ENCODE measurements at places on chromosomes 5 and 9. TPM values are rescaled to one million over a fixed set of nuclear protein-coding genes. Genes with fewer than 3 reads are reported as not detected.

DNA sequence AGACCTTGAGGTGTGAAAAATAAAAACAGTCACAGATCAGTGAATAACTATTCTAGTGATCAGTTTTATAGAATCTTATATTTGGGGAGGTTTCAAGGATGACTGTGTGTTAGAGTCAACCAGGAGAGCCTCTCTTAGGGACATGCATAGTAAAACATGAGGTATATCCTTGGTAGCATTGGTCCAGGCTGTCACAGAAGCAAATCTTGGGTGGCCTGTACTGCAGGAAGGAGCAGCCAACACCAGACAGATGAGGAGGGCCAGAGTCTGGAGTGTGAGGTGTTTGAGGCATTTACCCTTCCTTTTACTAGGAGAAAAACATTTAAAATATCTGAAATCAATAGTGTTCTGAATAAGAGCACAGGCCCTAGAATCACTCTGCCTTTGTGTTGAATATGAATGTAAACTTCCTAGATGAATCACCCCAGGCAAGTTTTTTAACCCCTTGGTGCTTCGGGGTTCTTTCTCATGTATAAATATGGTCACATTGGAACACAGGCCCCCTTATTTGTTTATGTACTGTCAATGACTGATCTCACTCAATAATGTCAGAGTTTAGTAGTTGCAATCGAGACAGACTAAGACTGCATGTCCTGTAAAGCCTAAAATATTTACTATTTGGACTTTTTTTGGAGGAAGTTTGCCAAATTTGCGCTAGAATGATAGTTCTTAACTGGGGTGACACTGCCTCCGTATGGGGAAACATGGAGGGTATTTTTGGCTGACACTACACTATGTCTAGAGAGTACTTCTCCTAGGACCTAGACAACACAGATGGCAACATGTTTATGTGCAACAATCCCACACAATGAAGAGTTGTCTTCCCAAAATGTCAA, 416.5 kb upstream of the POU5F2 start:
- DNase-seq = no peak
- no peaks in the 10 kb centered on the region for H3K27me3 ChIP-seq
- H3K4me1 ChIP-seq = no peaks in the 10 kb centered on the region
- H3K36me3 ChIP-seq = no peaks in the 10 kb centered on the region
- H3K27ac ChIP-seq = no peak overlapping the region
- no peak overlapping the region for H3K4me3 ChIP-seq

GRCh38 chr9:107688728-107689127, 199.2 kb upstream of the KLF4 start:
- no peaks in the 10 kb centered on the region for H3K36me3 ChIP-seq
- DNase-seq = no peak
- no peak overlapping the region for H3K4me3 ChIP-seq
- H3K4me1 ChIP-seq = no peaks in the 10 kb centered on the region
- no peaks in the 10 kb centered on the region for H3K27me3 ChIP-seq

GRCh38 chr5:124260921-124261515, 485.4 kb downstream of the ZNF608 start:
- no peak overlapping the region for H3K4me3 ChIP-seq
- H3K36me3 ChIP-seq = no peaks in the 10 kb centered on the region
- H3K27me3 ChIP-seq = no peaks in the 10 kb centered on the region

GRCh38 chr9:14247577-14247976, 66.4 kb downstream of the NFIB start:
- H3K4me3 ChIP-seq = no peak overlapping the region
- no peak for DNase-seq
- H3K4me1 ChIP-seq = no peaks in the 10 kb centered on the region
- no peaks in the 10 kb centered on the region for H3K27me3 ChIP-seq
- H3K27ac ChIP-seq = no peak overlapping the region

DNA sequence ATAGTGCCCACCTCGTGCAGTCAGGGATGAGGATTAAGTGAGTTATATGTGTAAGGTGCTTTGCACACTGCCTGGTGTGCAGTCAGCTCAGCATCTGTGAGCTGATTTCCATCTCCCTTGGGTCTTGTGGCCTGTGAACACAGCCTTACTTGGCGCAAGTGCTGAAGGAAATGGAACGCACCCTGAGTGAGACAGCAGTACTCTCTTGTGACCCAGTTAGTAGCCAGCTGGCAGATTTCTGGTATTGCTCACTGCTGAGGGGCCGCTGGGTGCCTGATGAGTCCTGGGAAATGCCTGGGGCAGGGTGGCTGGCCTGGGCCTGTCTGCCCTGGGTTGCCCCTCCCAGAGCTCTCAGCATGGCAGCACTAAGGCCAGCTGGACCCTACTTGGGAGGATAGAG, 90.9 kb upstream of the BOD1 start:
- no peaks in the 10 kb centered on the region for H3K27me3 ChIP-seq
- H3K4me3 ChIP-seq = no peak overlapping the region
- no peaks in the 10 kb centered on the region for H3K4me1 ChIP-seq
- no peak for DNase-seq
- H3K36me3 ChIP-seq = no peaks in the 10 kb centered on the region
- H3K27ac ChIP-seq = no peak overlapping the region

DNA sequence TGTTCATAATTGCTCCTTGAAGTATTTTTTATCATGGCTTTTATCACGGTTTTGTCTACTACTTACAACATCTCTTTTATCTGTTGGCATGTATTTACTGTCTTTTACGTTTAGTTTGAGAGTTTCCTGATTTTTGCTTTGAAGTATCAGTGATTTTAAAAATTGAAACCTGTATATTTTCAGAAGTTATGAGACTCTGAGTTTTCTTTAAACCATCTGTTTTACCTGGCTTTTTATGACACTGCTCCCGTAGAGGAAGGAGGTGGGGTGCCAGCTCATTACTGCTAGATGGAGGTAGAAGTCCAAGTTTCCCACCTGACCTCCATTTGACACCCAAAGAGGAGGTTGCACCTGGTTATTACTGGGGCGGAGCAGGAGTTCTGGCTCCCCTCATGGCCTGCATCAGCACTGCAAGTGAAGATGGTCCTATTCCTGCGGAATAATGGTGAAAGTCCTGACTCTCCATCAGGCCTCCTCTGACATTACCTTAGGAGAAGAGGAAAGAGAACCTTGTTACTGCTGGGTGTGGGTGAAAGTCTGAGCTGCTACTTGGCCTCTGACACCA, 10.0 kb upstream of the ZNF131 start:
- H3K4me3 ChIP-seq = no peak overlapping the region
- no peaks in the 10 kb centered on the region for H3K27me3 ChIP-seq
- H3K27ac ChIP-seq = no peak overlapping the region
- H3K4me1 ChIP-seq = peaks cover 26% of the 10 kb centered on the region
- no peaks in the 10 kb centered on the region for H3K36me3 ChIP-seq
- no peak for DNase-seq

GRCh38 chr5:36682499-36682898, 76.1 kb downstream of the SLC1A3 start:
- peaks cover 7% of the 10 kb centered on the region for H3K27me3 ChIP-seq
- H3K27ac ChIP-seq = no peak overlapping the region
- no peak overlapping the region for H3K4me3 ChIP-seq
- H3K4me1 ChIP-seq = no peaks in the 10 kb centered on the region

GRCh38 chr9:30348904-30349303, 2035.5 kb upstream of the ACO1 start:
- H3K4me1 ChIP-seq = no peaks in the 10 kb centered on the region
- no peak overlapping the region for H3K4me3 ChIP-seq
- H3K27ac ChIP-seq = no peak overlapping the region
- H3K27me3 ChIP-seq = no peaks in the 10 kb centered on the region
- DNase-seq = no peak

The CHSY3 gene
- not detected for total RNA-seq

Measured in activated CD8-positive, alpha-beta memory T cell treated with anti-CD3 and anti-CD28 coated beads, Interleukin-2, amount 10 ng/mL, durations not matched to agents 7 days and 5 days (primary cell).